ENCODE measurements at places on chromosomes 12 and 14.

- peak; percentile 78 for DNase-seq
Measured at GRCh38 chr14:103628684-103629502, at the start of gene KLC1. KLC1 (plus strand) TSS chr14:103629211; CDS start chr14:103654565, 25,354 bp downstream.

DNA sequence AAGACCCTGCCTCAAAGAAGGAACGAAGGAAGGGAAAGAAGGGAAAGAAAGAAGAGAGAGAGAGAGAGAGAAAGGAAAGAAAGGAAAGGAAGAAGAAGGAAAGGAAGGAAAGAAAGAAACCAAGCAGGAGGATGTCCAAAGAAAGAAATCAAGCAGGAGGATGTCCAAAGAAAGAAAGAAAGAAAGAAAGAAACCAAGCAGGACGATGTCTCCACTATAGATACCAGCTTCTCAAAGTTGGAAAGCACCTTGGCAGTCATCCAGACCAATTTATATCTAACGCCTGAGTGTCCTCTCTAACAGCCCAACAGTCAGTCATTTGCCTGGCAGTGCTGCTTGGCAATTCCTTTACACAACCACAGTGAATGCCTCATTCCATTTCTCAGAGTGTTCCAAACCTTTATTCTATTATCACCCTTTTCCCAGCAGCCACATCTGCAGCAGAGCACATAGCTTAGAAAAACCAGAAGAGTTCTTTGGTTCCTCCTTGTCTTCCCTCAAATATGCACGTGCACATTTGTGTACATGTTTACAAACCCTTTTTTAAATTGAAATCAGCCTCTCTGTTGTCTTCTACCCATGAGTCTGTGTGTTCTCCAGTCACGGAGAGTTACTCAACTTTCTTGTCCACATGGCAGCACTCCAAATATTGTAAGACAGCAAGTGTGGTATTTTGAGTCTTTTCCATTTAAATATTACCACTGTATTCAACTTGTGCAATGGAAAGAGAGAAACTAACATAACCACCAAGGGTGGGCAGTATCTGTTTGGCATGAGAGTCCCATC is 138.4 kb downstream of the STXBP6 start:
- DNase-seq: no peak

DNA sequence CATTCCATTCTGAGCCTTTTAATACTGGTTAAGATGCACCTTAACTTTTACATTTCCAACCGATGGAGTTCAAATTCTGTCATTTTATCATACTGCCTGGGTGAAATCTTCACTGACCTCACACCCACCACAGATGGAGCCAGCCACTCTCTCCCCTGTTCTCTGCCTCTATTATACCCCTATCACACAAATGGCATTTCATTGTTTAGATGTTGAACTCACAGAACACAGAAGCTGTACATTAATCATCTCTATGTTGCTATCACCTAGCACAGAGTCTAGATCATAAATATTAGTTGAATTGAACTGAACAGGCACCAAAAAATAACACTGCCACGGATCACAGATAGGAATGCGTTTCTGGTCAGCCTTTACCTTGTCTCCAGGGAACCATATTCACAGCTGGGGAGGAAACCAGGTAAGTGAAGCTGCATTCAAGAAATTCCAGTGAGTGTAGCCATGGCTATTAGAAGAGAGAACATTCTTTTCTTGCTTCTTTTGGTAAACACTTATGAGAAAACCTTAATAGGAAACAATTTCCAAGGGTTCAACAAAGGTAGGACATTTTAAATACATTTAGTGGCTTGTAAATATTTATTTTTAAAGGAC is 194.9 kb upstream of the RMST start:
- DNase-seq: no peak

- no peak for DNase-seq
Measured at GRCh38 chr14:105155681-105156413, 12.7 kb downstream of the JAG2 start.

GRCh38 chr12:96486751-96487613 is 2.4 kb upstream of the CFAP54 start:
- no peak for DNase-seq

DNA sequence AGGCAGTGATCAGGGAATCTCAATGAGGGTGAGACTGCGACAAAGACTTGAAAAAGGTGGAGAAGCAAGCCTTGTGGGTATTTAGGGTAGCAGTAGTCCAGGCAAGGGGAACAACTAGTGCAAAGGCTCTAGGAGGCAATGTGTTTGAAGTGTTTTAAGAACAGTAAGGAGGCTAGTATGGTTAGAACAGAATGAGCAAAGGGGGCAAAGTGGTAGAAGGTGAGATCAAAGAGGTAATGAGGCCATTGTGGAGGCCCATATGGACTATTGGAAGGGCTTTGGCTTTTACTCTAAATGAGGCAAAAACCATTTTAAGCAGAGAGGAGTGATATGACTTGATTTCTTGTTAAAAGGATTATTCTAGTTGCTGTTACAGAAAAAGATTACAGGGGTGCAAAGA is 16.8 kb downstream of the HIF1A start:
- DNase-seq: no peak

DNA sequence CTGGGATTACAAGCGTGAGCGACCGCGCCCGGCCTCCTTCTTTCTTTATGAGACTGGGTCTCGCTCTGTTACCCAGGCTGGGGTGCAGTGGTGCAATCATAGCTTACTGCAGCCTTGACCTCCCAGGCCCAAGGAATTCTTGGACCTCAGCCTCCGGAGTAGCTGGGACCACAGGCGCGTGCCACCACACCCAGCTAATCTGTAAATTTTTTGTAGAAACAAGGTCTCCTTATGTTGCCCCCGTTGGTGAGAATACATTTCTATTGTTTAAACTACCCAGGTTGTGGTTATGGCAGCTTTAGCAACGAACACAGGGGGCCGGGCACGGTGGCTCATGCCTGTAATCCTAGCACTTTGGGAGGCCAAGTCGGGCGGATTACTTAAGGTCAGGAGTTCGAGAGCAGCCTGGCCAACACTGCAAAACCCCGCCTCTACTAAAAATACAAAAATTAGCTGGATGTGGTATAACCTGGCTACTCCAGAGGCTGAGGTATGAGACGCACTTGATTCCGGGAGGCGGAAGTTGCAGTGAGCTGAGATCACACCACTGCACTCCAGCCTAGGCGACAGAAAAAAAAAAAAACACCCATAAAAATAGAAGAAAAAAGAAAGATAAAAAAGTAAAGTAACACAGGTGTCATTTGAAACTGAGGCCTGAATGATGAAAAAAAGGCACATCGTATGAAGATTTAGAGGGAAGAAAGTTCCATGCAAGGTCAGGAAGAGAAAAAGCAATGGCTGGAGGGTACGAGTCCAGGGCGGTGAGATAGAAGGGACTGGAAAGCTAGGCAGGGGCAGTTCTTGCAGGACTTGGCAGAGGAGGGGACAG is 977 bp upstream of the TMEM120B start:
- DNase-seq: no peak

DNA sequence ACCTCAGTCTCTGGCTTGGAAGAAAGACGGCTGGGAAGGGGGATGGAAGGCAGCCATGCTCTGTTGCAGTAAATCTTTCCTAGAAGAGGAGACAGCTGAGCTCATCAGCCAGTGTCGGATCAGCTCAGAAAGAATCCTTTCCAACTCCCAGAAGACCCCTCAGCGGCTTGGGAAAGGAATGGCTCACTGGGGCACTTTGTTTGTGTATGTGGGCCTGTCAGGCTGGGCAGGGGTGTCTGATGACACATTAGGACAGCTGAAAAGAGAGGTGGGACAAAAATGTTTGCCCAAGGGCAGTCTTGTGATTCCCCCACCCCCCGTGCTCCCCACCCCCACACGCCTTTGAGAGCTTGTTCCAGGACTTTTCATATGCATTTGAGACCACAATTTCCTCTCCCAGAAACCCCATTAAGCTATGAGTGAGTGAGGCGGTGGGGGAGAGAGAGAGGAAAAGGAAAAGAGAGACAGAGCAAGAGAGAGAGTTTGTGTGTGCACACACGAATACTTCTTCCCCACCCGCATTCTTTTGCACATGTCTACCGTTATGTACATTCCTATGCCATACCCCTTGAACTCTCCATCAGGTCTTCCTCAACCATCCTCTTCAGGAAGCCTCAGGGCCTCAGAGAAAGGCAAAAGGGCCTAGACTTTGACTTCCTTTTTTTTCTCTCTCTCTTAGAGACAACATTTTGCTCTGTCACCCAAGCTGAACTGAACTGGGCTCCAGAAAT is 198.9 kb downstream of the ZFP36L1 start:
- no peak for DNase-seq

- DNase-seq: peak; percentile 25
Measured at GRCh38 chr14:94936901-94937685, 167.2 kb upstream of the GSC start.

DNA sequence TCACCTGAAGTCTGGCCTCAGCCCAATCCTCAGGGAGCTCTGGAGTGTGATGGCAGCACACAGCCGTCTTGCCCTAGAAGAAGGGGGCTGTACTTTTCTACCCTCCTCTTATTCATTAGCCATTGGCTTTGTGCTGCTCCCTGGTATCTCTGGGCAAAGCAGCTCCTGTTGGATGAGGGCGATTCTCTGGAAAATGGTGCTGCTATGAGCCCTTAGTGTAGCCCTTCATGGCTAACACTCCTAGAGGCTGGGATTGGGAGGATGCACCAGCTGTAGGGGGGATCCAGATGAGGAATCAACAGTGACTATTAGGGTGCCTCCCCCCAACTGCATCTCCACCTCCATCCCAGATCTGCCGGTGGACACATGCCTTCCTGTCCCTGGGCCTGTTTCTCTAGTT is 32.6 kb downstream of the RPH3A start:
- DNase-seq: no peak

DNA sequence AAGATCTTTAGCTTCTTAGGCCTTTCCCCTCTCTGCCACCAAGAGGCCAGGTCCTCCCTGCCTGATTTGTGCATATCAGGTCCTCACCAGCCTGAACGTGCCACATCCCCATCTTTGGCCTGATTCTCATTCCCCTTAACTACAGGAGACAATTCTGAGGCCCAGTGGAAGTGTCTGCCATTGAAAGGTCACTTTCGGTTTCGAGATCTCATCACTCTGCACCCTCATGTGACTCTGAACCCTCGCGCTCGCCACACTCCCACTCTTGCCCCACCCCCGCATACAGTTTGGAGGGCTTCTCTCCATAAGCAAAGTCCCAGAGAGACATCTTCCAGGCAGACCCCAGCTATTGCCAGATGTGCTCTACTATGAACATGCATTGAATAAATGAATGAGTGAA is 189.0 kb downstream of the NTF3 start:
- DNase-seq: no peak

GRCh38 chr12:120668091-120668867 is 18.7 kb upstream of the MLEC start:
- DNase-seq: no peak

DNA sequence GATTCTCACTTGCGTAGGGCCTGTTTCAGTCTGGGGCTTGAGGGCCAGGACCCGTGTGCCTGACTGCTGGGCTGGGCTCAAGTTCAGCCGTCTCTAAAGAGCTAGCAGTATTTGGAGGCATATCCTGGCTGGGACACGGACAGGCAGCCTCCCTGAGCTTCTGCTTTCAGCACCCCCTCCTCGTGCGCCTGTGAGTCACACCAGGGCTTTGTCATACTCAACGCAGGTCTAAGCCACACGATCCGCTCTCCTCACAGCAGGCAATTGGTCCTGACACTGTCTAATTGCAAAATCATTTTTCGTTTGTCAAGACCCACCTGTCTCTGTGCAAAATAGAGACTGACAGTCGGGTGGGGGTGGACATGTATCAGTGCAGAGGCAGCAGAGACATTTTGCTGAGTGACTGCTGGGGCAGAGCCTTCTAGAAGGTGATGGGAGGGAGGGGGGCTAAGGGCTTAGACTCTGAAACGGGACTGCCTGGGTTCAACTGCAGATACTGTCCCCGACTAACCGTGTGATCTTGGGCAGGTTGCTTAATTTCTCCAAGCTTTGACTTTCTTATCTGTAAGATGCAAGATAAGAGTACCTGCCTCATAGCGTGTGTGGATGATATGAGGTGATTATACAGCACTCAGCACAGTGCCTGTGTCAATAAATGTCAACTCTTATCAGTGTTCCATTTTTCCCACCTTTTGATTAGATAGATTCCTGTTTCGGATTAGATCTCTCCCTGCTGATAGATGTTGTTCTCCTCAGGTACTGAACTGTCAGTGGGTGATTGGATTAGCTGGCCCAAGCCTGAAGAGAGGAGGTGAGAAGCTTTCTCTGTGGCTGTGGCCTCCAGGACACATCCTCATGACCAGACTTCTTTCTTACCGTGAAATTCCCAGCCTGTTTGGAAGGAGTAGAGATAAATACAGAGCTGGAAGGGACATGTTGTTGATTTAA is 53.1 kb downstream of the KCNA1 start:
- no peak for DNase-seq

- no peak for DNase-seq
Measured at GRCh38 chr12:29733060-29733459, 50.7 kb downstream of the TMTC1 start.

DNA sequence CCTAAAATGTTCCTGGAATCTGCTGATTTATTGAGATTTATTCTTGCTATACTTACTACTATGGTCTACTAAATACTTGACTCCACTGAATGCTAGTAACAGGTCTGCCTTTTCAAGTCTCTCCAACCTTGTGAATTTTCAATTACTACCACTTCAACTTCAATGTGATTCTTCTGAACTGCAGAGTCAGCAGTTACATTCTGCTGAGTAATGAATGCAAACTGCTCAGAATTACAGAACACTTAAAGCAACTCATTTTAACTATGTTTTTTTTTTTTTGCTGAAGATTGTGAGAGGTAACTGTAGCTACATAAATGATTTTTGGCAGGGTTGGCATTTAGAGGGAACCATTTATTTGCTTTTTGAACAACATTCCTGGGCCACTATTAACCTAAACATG is 41.8 kb downstream of the ARF6 start:
- DNase-seq: no peak

- DNase-seq: no peak
Measured at GRCh38 chr12:124545508-124546418, 21.6 kb downstream of the NCOR2 start.

GRCh38 chr12:65266408-65266807 is 12.1 kb upstream of the MSRB3 start:
- no peak for DNase-seq

- no peak for DNase-seq
Measured at GRCh38 chr12:10197879-10198278, 14.8 kb upstream of the GABARAPL1 start.

DNA sequence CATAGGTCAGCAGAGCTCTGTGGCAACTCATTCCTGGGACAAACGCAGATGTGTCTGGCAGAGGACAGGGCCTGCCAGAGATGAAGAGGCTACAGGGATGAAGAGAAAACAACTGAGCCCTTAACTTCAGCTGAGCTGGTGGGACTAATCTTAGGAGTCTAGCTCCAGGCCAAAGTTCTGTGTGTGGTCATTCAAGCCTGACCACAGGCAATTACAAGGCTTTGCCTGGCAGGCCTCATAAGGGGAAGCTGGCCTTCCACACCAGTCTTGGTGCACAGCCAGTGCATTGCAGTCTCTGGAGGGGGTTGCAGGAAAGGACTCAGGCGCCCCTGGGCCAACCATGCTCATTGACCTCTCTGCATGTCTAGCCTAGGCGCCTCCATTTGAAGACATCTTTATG is 127.6 kb upstream of the DAAM1 start:
- DNase-seq: no peak

DNA sequence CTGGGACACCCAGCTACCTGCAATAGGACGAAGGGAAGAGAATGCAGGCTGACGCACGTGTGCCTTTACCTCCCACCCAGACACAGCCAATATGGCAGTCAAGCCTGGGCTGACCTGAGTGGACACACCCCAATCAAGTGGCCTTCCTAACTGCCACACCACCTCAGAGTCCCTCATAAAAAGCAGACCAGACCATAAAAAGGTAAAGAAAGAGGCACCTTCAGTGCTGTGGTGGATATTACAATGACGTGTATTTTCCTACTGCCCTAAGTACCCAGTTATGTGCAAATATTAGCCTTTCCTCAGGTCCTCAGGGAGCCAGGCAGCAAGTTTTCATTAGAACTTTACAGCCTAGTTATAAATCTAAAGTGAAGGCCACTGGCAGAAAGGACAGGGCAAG is 75.8 kb downstream of the KCNK10 start:
- DNase-seq: no peak
